ENCODE measurements at places on chromosomes 1 and 21.

DNA sequence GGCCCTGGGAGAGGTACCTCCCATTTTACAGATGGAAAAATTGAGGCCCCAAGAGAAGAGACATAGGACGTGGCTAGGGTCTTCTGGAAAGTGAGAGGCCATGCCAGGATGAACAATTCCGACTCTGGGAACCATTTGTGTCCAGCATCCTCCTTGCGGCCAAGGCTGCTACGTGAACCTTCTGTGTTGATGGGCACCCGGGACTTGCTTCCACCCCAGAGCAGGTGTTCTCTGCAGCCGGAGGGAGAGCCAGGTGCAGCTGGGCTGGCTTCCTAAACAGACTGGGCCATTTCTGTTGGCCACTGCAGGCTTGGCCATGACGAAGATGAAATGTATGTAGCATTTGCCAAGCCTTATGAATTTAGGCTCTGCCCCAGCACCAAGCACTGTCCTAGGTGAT lies 118.9 kb downstream of the PRDM2 start:
- DNase-seq, result no peak

DNA sequence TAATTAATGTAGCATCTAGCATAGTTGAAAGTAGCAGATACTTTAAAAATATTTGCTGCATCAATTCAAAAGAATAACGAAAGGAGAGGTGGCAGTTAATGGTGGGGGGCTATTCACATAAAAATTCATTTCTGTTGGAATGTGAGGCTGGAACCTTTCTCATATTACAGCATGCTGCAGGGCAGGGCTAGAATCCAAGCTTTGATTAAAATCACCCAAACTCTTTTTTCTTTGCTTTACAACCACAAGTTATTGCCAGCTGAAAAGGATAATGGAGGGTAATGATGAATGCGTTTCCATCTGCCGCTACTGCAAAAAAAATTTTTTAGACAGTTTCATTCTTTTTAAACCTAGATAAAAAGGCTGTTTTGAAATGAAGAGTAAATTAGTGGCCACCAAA lies 9.8 kb downstream of the DISP1 start:
- DNase-seq, result no peak

- no peak for DNase-seq
Measured at GRCh38 chr1:203425663-203425975, 50.0 kb upstream of the PRELP start.

DNA sequence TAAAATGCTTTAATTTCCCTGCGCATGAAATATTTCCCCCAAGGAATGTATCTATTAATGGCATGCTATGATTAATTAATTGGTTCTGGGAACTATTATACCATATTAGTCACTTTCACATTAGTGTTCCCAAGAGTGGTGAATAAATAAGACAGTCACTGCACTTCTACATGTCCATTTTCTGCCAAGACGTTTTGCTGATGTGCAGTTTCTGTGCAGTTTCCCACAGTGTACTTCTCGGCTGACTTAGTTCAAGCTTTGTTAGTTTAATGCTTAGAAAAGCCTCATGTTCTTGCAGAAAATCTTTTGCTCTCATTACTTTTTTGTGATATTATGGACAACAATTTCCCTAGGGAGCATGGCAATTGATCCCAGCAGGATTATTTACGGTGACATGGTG lies 1014.5 kb downstream of the BRINP3 start:
- no peak for DNase-seq

GRCh38 chr21:44730028-44730395 lies 18.6 kb upstream of the TSPEAR start:
- no peak for DNase-seq

- DNase-seq, result peak; percentile 9
Measured at GRCh38 chr1:181557313-181557712, 74.0 kb downstream of the CACNA1E start.

- no peak for DNase-seq
Measured at GRCh38 chr1:157941939-157942338, 51.5 kb upstream of the KIRREL1 start.
